Pulmonary artery endothelial cell (primary cell): ENCODE measurements at places on chromosomes 11 and 22. TPM values are rescaled to one million over a fixed set of nuclear protein-coding genes. Genes with fewer than 3 reads are reported as not detected.

The CHKB gene
- 25.3 and 27.5 TPM in 2 replicates for total RNA-seq

The CSF2RB gene
- total RNA-seq = 8.9 and 12.1 TPM in 2 replicates

DNA sequence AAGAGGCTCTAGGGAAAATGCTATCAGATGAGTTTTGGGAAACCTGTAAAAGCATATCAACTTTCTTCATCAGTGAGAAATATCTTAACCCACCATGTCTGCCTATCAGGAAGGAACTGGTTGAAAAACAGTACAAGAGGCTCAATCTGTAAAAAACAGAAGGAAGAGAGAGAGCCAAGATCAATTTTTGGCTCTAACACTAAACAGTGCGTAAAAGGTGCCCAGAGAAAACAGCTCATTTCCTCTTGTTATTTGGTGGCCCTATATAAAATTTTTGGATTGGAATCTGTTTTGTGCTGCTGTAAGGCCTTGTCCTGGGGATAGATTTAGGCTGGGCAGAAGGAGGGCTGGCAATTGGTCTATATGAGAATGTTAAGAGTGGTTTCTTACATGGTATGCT, 12.1 kb downstream of the MS4A2 start:
- no peak for DNase-seq

- DNase-seq = no peak
Observed at GRCh38 chr11:126347751-126348668, 7.5 kb upstream of the ST3GAL4 start.

DNA sequence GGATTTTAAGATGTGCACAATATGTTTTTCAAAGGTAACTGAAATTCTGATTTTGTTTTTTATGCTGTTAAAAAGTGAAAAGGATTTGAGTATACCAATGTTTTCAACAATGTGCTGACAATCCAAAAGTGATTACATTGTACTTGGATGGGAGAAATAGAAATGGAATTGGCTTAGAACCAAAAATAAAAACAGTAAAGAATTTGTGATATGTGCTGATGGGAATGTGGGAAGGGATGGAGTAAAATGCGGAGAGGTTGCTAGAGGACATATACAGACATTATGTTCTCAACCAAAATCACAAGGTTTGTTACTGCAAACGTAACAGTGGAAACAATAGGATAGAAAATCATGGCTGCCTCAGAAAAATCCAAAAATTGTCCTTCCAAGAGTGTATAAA, 279.3 kb upstream of the TENM4 start:
- no peak for DNase-seq

The RTL10 gene
- total RNA-seq = 29.2 and 39.3 TPM in 2 replicates
